ENCODE measurements at places on chromosomes 3 and 15.

- DNase-seq = no peak
Measured at GRCh38 chr3:177451864-177452830, 254.9 kb upstream of the TBL1XR1 start.

DNA sequence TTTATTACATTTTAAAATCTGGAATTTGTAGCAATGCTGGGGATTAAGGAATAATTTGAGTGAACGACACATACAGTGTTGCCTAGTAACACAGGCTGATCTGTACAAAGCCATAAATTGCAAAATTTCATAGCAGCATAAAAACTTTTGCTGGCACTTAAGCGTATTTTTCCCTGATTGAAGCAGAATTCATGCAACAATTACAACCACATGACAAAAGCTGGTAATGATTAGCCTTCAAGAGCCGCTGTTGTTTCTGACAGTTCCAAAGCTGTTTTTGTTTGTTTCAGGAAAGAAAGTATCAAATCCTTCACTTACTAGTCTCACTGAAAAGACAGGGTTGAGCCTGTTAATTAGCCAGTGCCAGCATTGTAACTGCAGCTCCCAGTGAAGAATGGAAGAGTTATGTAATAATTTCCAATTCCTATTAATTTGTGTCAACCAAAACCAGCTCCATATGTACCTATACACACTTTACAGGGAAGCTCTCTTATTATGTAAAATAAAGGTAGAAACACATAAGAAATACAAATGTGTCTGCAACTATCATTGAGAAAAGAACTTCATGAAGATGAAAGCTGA, 60.7 kb downstream of the AGTR1 start:
- DNase-seq = no peak

- no peak for DNase-seq
Measured at GRCh38 chr3:156910022-156910421, 83.9 kb downstream of the LEKR1 start.

DNA sequence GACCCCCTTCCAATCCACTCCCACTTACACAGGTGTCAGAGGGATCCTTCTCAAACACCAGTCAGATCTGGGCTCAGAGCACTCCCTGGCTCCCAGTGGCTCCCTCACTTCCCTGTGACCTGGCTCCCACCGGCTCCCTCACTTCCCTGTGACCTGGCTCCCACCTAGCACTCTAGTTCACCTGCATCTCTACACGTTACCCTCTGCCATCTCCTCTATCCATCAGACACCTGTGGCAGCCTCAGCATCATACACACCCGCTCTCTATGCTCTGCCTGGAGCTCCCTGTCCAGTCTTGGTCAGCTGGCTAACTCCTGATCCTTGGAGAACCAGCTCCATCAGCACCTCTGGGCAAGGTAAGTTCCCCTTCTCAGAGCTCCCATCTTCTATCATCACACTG, 5.6 kb downstream of the RPP25 start:
- no peak for DNase-seq

DNA sequence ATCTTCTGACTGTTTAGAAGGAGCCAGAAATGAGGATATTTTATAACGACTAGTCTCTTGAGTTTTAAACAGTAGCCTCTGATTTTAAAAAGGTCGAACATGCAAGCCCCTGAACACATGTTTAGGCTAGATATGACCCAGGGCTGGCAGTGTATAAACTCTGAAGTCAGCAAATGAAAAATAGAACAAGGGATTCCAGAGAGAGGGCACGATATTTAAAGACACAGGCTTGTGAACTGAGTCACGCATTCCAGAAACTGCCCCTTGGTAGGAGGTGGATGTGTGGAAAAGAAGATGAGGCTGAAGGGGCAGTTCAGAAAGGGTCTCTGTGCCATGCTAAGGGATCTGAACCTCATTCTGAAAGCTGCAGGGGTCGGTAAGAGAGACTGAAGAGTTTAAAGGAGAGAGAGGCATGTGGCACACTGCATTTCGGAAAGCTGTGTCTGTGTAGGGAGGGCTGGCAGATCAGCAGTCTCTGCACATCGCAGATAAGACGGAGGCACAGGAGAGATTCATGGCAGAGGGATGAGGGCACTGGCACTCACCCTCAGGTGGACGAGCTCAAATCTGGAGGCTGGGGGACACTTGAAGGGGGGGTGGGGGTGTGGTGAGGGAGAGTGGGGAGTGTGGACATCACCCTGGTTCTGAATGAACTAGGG, 22.1 kb downstream of the ST8SIA2 start:
- DNase-seq = no peak

- DNase-seq = no peak
Measured at GRCh38 chr15:62857411-62857853, 185.1 kb upstream of the TPM1 start.

- DNase-seq = no peak
Measured at GRCh38 chr3:184927796-184928315, 115.9 kb downstream of the VPS8 start.

DNA sequence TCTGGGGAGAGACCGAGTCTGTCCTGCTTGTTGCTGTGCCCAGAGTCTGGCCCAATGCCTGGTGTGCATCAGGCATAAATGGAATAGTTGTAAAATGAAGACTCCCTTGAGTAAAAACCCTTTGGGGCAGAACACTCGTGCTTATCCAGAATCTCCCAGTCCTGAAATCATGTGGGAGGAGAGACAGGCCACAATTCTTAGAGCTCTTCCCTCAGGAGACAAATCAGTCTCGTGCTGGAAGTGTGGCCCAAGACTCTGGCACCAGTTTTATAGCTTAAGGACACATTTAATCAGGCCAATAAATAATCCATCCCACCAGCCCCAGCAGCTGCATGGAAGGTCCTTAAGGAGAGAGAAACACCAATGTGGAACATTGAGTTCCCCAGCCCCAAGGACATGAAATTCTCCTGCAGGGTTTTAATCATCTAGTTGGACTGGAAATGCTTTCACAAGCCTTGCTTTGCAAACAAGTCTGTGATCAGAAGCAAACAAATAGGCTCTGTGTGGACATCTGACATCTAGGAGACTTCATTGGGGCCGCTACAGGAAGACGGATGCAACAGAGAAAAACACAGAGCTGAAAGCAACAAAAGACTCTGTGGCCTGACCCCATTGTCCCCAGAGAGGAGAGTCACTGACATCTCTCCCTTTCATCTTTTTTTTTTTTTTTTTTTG, 70.4 kb downstream of the LSM3 start:
- no peak for DNase-seq

GRCh38 chr3:121483290-121483689, 62.5 kb downstream of the POLQ start:
- no peak for DNase-seq
